ENCODE measurements at places on chromosomes 2 and 18. TPM values are rescaled to one million over a fixed set of nuclear protein-coding genes. Genes with fewer than 3 reads are reported as not detected.

MAPK4 gene
- total RNA-seq, result 0.16 TPM

SIX3 gene
- 0.32 TPM for total RNA-seq

EML6 gene
- 1.00 TPM for total RNA-seq

CHRNG gene
- not detected for total RNA-seq

HOXD11 gene
- 7.8 TPM for total RNA-seq

AGXT gene
- total RNA-seq, result not detected

COLEC11 gene
- 0.63 TPM for total RNA-seq

C2orf15 gene
- 0.46 TPM for total RNA-seq

HK2 gene
- 1.1 TPM for total RNA-seq
